ENCODE measurements at places on chromosomes 2 and 18. TPM values are rescaled to one million over a fixed set of nuclear protein-coding genes. Genes with fewer than 3 reads are reported as not detected.

The ZAP70 gene
- 2.7 TPM for total RNA-seq

The FIGN gene
- 23.1 TPM for total RNA-seq

The HOXD8 gene
- not detected for total RNA-seq

The TRAK2 gene
- total RNA-seq: 10.2 TPM

DNA sequence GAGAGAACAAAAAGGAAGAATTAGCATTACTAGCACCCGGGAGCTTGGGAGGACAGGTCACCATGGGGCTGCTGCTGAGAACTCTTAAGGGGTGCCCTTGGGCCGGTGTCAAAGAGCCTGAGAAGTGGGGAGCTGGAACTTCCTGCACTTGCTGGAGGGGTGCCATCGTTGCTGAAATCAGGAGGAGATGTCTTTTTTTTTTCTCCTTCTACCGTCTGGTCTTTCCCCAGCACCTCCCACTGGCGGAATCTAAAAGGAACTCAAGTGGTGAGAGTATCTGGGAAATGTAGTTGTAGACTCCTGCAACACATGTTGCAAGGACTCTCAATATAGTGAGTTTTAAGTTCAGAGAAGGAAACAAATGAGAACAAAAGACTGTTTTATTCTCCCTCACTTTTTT is 6.1 kb upstream of the AMMECR1L start:
- no peak for DNase-seq

Measured in cardiac muscle cell (in vitro differentiated cells and primary cell).